CD4-positive, alpha-beta T cell treated with Interleukin-17A for 4 hours (primary cell): ENCODE measurements at places on chromosomes 5 and 9.

GRCh38 chr5:54186108-54186507, 124.3 kb downstream of the ARL15 start:
- DNase-seq: no peak

DNA sequence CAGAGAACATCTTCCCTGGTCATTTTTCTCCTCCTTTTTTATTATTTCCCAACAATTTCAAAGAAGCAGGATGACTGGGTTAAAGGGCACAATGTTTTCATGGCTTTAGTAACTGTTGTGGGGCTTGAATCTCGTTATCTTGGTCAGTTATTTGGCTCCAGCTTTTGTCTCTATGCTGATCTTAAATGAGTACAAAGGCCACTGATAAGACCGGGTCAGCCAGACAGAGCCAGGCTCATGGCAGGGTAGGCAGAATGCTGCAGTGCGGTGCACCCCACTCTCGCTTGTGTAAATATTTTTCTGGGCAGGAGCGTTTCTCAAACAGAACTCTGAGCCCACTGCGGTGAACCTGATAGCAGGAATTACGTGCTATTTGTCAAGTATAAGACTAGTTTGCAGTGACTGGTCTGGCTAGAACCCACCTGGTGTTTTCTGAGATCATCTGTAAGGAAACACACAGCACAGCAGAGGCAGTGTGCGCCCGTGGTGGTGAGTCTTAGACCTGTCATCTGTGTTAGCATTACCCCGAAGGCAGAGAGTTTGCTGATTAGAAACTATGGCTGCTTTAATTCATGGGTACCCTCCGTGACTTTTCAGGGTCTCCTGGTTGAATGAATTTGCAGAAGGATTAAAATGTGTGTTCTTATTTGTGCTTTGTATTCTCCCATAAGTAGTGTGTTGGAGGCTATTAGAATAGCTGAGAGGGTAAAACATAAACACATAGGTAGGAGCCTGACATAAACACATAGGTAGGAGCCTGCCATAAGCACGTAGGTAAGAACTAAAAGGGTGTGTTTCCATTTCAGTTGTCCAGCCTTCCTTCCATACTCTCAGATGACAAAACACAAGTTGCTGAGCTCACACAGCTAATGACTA, 158.6 kb upstream of the DMRT1 start:
- DNase-seq: no peak

GRCh38 chr5:74116266-74116665, 490.3 kb downstream of the ARHGEF28 start:
- no peak for DNase-seq

DNA sequence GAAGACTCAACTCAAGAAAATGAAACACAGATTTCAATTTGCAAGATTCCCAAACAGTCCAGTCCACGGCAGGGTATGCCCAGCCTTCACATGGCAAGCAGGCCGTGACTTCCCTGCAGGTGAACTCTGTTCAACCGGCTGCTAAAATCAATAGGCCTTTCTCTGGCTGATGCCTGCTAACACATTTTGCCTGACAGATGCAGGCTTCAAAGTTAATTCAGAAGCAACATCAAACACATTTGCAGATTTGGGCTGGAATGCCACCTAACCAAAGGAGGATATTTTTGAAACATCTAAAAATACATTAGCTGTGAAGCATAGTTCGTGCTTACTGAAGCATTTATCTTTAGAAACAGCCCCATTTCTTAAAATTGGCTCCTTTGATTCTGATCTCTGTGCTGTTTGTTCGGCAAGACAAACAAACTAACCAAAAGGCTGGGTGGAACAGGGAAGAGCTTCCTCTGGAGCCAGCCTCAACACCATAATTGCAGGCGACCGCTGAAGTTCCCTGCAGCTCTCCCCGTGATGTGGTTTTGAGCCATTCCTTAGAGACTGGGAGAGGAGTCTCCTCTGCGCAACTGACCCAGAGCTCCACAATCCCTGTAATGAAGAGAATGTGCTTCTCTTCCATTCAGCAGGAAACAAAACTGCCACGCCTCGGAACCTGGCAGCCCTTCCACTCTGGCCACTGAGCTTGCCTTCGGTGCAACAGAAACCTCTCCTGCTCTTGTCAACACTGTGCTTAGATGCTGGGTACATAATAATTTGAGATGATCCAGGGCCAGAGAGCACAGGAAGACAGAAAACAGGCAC, 126.5 kb downstream of the MYO10 start:
- DNase-seq: no peak

- no peak for DNase-seq
These were observed 27.1 kb upstream of the IL33 start for GRCh38 chr9:6188466-6188865.

DNA sequence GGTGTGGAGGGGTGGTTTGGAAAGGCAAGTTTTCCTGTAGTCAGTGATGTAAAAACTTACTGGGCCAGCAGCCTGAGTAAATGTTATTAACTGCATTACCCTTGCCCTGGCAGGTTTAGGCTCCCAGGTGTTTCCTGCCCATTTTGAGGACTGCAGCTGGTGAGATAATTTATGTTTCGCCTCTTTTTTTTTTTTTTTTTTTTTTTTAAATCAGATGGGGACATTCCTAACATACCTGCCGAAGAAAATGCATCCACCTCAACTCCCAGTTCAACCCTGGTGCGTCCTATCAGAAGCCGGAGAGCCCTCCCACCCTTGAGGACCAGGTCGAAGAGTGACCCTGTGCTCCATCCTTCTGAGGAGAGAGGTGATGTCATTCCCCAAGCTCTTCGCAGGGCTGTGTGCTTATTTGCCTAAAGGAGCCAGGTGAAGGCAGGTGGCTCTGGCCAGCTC, 60.6 kb downstream of the ENTREP1 start:
- no peak for DNase-seq

DNA sequence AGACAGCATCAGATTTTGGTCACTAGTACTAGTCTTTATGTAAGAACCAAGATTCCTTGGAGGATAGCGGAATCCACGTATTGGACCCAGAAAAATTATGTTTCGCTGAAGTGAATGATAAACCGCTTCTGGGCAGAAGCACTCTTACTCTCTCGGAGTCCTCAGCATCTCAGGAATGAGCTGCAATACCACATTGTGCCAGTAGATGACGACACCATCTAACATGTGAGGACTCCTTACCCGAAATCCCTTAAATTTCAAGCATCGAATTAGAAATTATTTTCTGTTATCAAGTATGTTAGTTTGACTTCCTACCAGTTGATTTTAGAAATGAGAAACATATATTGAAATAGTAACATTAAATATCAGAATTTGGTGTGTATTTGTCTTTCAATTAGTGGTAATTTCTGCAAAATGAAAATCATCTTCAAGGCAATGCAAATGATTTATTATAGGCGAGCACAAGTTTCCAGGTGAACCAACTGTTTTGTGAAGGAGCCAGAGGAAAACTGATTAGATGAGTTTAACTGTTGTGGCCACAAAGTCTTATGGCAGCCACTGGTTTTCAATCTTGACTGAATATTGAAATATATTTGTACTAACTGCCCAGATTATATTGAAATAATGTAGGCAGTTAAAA, 66.0 kb upstream of the CAMK4 start:
- peak; percentile 86 for DNase-seq

DNA sequence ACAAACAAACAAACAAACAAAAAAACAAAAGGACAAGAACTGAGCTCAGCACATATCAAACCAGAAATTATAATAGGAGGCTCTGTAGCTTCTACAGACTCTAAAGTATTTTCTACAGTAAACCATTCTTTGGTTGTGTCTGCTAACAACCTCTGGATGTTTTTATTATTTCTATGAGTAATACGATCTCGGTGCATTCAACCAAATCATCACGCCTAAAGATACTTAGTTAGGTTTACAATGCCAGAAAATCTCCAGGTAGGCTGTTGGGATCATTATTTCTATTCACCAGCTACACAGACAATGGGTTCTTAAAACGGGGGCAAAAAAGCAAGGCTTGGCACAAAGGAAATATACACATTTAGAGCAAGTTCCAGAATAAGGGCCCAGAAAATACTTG, 41.6 kb upstream of the ALDOB start:
- no peak for DNase-seq

DNA sequence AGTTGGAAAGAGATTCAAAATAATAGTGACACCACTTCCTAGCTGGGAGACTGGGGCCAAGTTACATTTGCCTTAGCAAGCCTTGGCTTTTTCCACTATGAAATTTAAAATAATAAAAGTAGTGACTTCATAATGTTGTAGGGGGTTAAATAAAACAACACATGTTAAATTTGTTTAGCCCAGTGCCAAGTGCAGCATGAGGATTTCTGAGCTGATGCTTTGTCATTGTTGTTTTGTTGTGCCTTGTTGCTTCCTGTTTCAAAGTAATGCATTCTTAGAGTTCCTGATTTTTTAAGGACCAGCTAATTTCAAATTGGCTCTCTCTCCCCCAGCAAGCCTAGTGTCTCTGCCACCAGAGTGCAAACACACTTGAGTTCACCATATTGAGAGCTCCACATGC, 270.7 kb upstream of the PAPPA start:
- DNase-seq: no peak

- no peak for DNase-seq
These were observed 547.8 kb downstream of the CCDC171 start for GRCh38 chr9:16100537-16101091.

- DNase-seq: no peak
These were observed 128.2 kb upstream of the SEMA6A start for GRCh38 chr5:116702776-116703175.

GRCh38 chr5:92850886-92851285, 730.1 kb downstream of the NR2F1-AS1 start:
- no peak for DNase-seq

DNA sequence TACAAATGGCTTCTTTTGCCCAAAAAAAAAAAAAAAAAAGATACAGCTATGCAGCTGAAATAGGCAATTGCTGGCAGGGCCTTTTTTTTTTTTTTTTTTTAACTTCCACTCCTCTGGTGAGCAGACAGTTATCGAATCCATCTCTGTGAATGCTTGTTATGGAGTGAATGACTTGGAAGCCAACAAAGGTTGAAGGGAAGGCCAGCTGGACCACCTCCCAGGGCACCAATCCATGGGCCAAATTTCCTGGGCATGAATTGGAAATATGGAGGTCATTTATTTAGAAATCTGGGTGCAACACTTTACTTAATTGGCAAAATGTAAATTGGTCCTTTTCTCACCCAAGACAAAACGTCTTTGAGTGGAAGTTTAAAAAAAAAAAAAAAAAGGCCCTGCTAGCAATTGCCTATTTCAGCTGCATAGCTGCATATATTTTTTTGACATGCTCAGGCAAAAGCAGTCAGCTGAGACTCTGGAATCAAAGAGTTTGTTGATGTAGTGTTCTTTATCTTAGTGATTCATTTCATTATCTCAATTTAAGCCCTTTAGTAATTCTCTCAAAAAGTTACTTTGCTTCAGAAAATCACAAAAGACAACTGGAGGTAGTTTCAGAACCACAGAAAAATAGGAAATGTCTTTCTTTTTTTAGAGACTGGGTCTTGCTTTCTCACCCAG, 392.2 kb upstream of the KLF4 start:
- DNase-seq: no peak

DNA sequence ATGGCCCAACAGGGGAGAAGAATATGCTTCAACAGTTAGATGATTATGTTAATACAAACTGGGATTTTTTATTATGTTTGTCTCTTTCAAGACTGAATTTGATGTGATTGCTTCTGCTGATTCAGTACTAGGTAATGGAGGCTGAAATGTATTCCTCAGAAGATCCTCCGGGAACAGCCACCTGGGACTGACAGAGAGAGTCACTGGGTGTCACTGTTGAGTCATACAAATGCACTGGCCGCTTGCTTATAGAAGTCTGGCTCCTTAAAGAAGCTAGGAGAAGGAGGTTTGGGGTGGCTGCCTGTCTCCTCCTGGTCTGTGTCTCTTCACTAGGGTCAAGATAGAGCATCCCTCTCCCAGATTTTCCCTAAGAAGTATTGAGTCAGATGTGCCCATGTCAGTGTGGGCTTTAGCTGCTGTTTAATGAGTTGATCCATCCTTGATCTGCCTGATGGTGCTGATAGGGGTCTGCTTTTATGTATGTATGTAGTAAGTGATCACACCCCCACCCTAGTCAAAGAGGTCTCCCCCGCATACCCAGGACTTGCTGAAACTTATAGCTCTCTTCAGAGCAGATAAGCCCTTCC, 773.4 kb downstream of the BRINP1 start:
- DNase-seq: no peak

DNA sequence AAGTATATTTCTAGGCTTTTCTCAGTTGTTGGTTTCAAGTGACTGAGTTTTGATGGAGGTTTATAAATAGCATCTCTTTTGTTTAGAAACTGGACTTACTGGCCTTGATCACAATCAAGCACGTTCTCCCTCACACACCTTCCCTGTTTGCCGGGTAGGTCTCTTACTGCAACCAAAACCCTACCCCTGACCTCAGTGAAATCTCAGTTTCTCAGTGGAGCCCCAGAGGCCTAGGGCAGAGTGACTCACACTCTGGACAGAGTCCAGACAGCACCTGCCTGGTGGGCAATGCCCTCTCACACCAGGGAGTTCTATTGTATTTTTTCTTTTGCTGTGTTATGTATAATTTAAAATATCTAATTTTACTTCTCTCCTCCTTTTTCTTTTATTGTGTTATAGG, 48.4 kb upstream of the EPB41L4B start:
- no peak for DNase-seq

- DNase-seq: no peak
These were observed 7.8 kb upstream of the IL12B start for GRCh38 chr5:159338118-159338517.

DNA sequence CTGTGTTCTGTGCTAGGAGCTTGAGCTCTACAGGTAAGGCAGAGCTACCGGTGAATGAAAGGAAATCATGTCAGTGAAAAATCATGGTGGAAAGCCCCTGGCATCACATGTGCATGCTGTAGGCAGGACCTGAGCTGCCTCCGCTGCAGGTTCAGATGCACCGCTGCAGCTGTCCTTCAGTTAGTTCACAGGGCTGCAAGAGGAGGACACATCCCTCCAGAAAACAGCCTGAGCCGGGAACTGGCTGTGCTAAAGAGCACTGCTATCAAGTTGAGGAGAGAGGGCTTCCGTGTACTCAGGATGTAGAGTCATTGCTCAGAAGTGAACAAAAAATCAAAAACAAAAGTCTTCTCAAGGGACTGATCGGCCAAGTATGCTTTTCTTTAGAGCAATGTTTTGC, 138.6 kb downstream of the ERCC6L2 start:
- DNase-seq: peak; percentile 56

DNA sequence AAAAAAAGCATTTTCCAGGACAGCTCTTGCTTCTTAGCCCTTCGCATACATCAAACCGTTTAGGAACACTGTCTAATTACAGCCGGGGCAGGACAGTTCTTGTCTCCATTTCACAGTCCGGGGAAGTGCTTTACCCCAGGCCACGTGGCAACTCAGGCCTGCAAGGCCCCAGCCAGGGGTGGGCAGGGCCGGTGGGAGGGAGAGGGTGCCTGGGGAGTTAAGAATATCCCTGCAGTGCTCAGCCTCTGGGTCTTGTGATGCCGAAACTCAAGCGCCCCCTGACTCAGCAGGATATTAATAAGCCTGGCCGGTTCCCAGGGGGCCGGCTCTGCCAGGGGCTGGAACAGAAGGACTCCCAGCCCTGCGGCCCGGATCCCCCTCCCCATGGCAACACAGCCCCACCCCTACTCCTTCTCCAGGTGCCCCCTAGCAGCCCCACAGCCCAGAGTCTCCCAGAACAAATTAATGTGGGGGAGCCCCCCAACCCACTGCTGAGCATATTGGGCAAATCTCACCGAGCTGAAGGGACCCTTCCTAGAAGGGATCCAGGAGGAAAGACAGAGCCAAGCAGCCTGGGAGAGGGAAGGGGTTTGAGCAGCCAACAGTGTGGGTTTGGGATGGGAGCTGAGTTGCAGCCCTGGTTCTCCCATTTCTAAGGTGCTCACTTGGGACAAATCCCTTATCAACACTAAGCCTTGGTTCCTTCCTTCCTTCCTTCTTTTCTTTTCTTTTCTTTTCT, 45.3 kb downstream of the PLPP7 start:
- DNase-seq: no peak

- no peak for DNase-seq
These were observed 298.2 kb downstream of the EDIL3 start for GRCh38 chr5:84086511-84086910.
